ENCODE measurements at places on chromosomes 4 and X. TPM values are rescaled to one million over a fixed set of nuclear protein-coding genes. Genes with fewer than 3 reads are reported as not detected.

Gene SORCS2
- 0.69 TPM for total RNA-seq

Gene ADH1C
- not detected for total RNA-seq

Gene GABRG1
- not detected for total RNA-seq

Gene AWAT2
- total RNA-seq, result not detected

Gene MYOZ2
- not detected for total RNA-seq

Gene ZNF182
- total RNA-seq, result 3.4 TPM

Data from melanocyte of skin (primary cell).